ENCODE measurements at places on chromosomes 13 and 19.
A peak's percentile ranks its signal among the peaks of the same experiment; 100 is the strongest.

DNA sequence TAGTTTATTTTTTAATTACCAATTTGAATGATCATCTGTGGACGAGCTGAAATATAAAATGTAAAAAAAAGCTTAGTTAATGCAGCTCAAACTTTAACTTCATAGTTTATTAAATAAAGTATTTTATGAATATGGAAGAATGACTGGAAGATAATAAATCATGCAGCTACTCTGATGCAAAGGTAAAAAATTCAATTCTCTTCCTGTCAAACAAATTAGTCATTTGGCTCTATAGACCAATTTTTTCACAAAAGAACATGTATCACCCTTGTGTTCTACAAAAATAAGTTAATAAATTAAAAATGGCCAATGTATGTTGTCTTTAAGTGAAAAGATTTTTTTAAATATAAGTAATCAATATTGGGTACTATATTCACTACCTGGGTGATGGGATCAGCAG lies 26.2 kb downstream of the EXOSC8 start:
- no peak for DNase-seq

GRCh38 chr13:37364956-37365355 lies 233.6 kb downstream of the POSTN start:
- DNase-seq: no peak

- DNase-seq: no peak
Observed at GRCh38 chr13:43077461-43077860, 54.1 kb downstream of the DNAJC15 start.

GRCh38 chr13:110337247-110337646 lies 30.2 kb downstream of the COL4A2 start:
- DNase-seq: no peak

DNA sequence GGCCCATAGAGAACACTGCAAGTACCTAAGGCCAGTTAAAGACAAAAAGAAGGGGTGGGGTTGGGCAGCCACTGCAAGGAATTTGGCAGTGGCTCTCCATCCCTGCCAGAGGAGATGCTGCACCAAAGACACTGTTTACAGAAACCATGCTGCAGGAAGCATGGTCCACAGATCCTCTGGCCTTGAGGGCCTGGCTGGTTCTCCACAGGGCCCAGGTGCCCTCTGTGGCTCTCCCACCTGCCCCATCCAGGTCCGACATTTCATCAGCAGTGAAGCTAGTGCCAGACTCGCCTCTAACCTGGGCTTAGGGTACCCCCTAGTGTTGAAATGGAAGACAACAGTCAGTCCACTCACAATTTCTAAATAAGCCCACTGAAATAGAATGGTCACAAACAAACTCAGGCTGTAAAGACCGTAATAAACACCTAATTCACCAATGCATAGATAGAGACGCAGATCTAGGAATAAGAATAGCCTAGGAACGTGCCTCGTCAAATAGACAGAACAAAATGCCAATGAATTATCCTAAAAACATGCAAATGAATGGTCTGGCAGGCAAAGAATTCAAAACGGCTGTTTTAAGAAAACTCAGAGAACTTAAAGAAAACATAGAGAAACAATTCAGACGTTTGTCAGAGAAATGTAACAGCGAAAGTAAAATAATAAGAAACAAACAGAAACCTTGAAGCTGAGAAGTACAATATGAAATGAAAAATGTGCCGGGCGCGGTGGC lies 23.3 kb downstream of the LYPD4 start:
- DNase-seq: peak; percentile 73

DNA sequence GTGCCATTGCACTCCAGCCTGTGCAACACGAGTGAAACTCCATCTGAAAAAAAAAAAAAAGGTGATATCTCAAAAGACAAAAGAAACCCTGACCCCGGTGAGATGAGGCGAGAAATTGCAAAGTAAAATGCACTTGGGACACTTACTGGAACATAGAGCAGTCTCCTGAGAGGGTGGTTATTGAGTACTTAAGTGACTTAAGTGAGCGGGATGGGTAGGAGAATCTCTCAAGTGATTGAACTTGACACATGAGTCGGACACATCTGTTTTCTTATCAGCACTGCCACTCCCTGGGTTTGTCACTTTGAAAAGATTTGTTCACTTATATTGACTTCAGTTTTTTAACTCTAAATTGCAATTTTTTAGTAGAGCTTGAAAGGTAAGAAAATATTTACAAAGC lies 2.8 kb downstream of the ZNF429 start:
- no peak for DNase-seq

DNA sequence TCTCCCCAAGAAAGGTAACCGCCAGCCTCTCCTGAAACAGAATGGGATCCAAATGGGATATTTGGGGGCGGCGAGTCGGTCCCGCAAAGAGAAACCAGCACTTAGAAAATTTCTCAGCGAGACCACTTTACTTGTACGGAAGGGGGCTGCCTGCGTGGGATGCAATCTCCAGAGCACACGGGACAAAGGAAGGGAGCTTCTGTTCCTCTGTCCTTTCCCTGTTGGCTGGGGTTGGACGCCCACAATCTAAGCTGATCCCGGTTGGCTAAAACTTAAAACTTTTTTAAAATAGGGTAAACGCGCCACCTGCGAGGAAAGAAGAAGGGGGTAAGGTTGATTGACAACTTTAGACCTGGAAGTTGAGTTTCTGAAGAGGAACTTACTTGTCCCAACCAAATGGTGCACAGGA lies 826 bp upstream of the BSG start:
- DNase-seq: no peak

DNA sequence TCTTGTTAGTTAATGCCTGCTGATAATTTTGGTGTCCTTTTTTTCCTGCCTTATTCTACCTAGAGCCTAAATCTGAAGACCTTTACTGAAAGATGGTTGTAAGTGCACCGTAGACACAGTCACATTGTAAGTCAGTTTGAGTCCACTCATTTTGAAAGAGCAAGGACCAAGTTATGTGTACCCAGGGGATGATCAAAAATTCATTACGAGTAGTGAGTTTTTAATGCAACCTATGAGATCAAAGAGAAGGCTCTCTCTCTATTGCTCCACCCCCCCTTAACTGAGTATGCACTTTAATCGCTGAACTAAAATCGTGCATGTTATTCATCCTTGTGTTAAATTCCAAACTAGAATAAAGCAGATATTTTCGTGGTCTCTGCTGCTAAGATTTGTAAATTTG lies 1.8 kb downstream of the RAP2A start:
- DNase-seq: no peak

GRCh38 chr13:39232401-39232980 lies 194.2 kb downstream of the NHLRC3 start:
- DNase-seq: no peak

DNA sequence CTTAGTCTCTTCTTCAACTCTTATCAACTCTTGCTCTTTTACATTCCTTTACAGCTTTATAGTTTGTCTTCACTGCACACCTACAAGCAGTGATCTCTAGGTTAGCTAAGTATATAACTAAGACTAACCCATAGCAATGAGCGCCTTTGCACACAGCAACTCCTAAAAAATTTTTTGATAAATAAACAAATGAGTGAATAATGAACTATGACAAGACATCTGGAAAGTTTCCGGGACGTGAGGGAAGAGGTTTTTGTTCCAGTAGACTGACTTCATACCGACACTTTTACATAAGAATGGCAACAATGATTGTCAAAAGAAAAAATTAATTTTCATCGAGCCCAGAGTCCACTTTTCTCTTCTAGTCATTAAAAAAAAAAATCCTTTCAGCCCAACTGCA lies 98.3 kb downstream of the ELF1 start:
- no peak for DNase-seq

DNA sequence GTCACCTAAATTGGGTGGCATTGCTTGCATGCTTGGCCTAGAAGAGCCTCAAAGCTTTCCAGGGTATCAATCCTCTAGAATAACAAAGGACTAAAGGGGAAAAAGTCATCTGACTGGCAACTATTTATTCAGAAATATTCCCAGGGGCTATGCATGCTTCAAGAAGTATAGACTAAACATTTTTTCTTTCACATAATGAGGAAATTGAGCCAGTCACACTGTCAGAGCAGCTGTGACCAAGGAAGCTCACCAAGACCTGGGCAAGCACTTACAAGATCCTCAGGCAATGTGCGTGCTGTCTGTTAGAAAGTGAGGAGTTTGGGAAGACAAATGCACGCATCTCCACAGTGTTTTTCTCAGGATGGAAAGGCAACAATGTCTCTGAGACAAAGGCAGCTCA lies 747.2 kb downstream of the DIAPH3 start:
- DNase-seq: no peak

DNA sequence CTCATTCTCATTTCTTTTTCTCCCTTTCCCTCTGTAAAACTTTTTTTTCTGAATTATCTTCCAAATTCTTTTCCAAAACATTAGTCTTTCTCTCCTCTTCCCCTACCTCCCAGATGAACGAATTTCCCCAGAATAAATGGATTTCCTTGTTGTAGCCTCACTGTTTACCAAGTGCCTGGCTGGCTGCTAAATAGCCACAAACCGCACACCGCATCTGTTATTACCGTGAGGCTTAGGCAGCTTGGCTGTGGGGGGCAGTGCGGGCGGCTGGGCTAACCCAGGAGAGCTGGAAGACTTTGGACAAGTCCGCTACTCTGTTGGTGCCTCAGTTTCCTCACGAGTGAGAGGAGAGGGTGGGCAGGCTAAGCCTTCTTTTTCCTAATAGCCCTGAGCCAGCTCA lies 10.7 kb downstream of the IL17D start:
- DNase-seq: no peak

GRCh38 chr19:16678498-16678897 lies 17.6 kb downstream of the TMEM38A start:
- DNase-seq: no peak

DNA sequence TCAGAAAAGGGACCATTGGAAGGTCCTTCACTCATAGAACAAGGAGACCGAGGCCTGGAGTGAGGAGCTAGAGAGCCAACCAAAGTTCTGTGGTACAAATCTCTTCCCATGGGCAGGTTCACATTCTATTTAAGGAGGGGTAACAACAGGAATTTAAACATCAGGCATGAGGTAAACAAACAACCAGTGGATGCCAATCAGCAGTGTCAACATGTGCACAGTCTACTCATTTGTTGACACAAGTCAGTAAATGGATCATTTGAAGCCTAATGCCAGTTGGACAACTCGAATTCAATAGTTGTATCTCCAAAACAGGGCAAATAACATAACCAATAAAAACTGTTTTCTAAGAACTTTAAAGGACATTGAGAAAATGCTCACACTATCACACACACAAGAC lies 6.3 kb upstream of the DOCK9 start:
- DNase-seq: no peak

DNA sequence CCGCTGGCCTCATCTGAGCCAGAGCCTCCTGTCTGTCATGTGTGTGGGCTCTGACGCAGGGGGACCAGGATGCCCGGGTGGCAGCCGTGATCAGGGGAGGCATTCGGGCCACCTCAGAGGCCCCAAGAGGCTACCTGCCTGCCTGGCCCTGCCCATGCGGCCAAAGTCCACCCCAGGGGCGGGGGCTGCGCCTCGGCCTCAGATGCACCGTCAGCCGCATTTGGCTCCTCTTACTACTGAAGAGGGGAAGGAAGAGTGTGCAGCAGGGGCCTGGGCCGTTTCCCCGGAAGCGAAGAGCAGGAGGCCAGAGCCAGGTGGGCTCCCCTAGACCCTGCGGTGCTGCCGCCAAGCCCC lies 34.0 kb downstream of the C13orf46 start:
- no peak for DNase-seq

DNA sequence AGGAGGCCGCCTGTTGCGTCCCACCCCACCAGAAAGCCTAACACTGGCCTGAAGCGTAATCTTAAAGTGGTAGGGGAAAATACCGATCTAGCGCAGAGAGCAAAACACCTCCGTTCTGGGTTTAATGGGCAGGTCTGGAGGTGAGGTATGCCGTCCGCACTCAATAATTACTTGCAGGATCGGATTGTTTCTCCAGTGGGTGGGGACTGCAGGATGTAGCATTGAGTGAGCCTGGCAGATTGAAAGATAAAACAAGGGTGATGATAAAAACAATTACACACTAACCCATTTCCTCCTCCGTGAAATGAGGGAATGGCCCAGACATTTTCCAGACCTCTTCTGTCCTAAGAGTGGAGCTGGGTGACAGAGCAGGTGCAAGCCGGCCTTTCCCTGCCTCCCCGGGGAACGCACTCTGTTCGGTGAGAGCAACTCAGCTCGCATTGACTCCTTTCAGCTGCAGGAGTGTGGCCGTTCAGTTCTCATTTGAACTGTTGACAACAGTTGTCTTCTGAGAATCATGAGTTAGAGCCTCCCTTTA lies 110.2 kb upstream of the DOCK9 start:
- DNase-seq: peak; percentile 17

- DNase-seq: no peak
Observed at GRCh38 chr19:19372656-19373416, 32.6 kb upstream of the GATAD2A start.

GRCh38 chr13:109856350-109856749 lies 70.0 kb upstream of the IRS2 start:
- DNase-seq: no peak

DNA sequence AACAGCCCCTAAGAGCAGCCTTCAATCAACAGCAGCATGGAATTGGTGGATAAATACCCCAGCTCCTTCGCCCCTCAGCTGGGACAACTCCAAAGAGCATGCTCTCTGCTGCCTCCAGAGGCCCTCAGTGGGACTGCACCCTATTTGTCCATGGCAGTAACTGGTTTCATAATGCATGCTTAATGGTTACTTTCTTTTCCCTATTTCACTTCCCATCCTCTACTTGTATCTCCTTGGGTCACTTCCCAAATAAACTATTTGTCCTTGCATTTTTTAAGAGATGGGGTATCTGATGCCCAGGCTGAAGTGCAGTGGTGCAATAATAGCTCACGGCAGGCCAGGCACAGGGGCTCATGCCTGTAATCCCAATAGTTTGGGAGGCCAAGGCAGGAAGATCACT lies 13.5 kb upstream of the TPM4 start:
- peak; percentile 48 for DNase-seq

GRCh38 chr19:36436531-36436930 lies 18.1 kb upstream of the ZFP82 start:
- DNase-seq: no peak

GRCh38 chr13:94065741-94066140 lies 413.7 kb downstream of the DCT start:
- no peak for DNase-seq

GRCh38 chr13:47611664-47612288 lies 389.3 kb downstream of the SUCLA2 start:
- DNase-seq: no peak

DNA sequence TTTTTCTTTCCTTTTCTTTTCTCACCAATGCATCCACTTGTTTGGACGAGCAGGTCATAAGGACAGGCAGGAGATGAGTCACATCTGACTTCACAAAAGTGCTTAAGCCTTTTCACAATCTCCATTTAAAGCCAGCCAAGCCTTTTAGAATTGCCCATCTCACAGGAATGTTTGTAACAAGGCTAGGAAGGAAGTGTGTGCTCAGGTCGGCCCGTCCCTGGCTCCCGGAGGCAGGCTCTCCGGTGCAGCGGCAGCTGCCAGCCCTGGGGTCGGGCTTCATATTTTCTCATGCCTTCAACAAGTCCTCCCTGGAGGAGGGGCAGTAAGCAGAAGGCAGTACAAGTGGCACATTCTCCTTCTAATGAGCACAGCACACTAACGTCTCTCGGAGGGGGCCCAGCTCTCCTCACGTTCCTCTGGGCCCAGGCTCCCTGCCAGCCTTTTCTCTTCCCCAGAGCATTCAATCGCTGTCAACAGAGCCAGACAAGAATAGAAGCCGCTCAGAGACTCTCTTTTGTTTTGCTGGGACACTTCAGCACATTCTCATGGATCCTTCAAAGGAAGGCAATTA lies 180.5 kb downstream of the COL4A1 start:
- DNase-seq: no peak

- DNase-seq: no peak
Observed at GRCh38 chr13:50170447-50171037, 155.3 kb downstream of the KCNRG start.

All from naive thymus-derived CD8-positive, alpha-beta T cell (primary cell).